ENCODE measurements at places on chromosomes 3 and 15.

DNA sequence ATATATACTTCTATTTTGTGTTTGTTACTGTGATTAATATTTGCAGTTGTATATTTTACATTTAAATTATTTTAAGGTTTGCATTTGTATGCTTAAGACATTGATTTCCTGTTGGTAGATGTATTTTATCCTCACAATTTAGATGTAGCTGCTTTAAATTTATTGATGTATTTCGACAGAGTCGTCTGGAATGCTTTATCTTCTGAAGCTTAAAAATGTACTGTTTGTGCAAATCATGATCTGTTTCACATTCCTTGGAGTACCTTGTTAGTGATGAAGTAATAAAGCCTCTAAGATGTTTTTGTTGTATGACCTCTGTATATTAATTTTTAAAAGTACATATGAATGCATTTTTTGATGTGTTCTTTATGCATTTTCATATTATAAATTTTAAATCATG is 1.9 kb downstream of the CHD2 start:
- no peak for DNase-seq

- DNase-seq = no peak
Measured at GRCh38 chr3:41792806-41793205, 169.1 kb downstream of the ULK4 start.

- no peak for DNase-seq
Measured at GRCh38 chr3:22982981-22983587, 220.0 kb upstream of the UBE2E2 start.

DNA sequence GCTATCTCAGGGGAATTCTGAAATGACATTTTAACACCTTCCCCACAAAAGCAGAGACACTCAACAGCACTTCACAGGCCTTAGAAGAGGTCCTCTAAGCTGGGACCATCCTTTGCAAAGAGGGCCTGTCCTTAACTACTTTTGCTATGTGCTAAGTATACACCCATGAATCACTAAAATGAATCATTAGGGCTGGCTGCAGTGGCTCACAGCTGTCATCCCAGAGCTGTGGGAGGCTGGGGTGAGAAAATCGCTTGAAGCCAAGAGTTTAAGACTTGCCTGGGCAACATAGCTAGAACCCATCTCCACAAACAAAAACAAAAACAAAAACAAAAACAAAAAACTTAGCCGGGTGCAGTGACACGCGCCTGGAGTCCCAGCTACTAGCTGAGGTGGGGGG is 53.9 kb upstream of the MELTF start:
- DNase-seq = peak; percentile 20

- DNase-seq = no peak
Measured at GRCh38 chr3:25469558-25469957, 41.5 kb downstream of the RARB start.
